Activated CD4-positive, alpha-beta T cell treated with anti-CD3 and anti-CD28 coated beads, Interleukin-2, amount 10 ng/mL, durations not matched to agents 7 days and 5 days (primary cell): ENCODE measurements at places on chromosomes 5 and 9. TPM values are rescaled to one million over a fixed set of nuclear protein-coding genes. Genes with fewer than 3 reads are reported as not detected.

Gene TLX3
- not detected for total RNA-seq

Gene SEPTIN8
- 21.6 TPM for total RNA-seq

Gene TMEFF1
- total RNA-seq = not detected

- no peak for DNase-seq
Measured at GRCh38 chr5:144135113-144135762, 35.2 kb downstream of the YIPF5 start.

- DNase-seq = no peak
Measured at GRCh38 chr5:133520062-133520461, 92.3 kb downstream of the FSTL4 start.

GRCh38 chr5:4831325-4831724 is 308.8 kb upstream of the ADAMTS16 start:
- DNase-seq = no peak

DNA sequence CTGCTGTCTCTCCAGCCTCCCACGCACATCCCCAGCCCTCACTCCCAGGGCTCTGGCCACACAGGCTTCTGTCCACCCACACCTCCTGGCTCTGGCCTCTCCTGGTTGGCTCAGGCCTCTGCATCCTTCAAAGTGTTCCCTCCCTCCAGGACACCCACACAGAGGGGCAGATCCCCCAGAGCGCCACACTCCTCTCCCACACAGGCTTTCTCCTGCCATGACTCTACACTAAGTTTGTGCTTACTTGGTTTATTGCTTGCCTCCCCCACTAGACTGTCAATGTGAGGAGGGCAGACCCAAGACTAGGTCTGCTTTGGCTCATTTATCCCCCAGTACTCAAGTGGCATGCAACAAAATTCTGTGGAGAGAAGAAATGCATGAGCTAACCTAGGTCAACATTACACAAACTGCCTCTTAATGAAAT is 67.0 kb upstream of the SPOCK1 start:
- no peak for DNase-seq

GRCh38 chr5:67245259-67245846 is 48.8 kb upstream of the CD180 start:
- DNase-seq = no peak

DNA sequence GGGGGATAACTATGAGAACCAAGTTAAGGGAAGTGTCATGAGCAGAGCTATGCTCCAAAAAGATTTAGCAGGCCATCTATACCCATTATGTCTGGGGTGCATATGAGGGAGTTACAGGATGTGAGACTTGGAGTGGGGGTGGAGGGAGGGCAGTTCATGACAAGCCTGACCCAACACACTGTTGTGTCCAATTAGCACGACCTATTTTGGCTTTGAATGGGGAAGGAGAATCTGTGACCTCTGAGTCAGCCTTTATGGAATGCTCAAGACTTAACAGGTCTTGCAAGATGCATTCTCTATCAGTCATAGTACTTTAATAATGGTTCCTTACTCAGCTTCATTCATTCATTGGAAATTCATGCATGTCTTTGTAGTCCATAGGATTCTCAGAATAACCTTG is 71.7 kb downstream of the GRIA1 start:
- DNase-seq = no peak
